ENCODE measurements at places on chromosomes 1 and 21. TPM values are rescaled to one million over a fixed set of nuclear protein-coding genes. Genes with fewer than 3 reads are reported as not detected.

RAB3B gene
- total RNA-seq = 0.78 TPM

FCGR3B gene
- not detected for total RNA-seq

SMCP gene
- not detected for total RNA-seq

PLXNA2 gene
- total RNA-seq = 8.6 TPM

DNA sequence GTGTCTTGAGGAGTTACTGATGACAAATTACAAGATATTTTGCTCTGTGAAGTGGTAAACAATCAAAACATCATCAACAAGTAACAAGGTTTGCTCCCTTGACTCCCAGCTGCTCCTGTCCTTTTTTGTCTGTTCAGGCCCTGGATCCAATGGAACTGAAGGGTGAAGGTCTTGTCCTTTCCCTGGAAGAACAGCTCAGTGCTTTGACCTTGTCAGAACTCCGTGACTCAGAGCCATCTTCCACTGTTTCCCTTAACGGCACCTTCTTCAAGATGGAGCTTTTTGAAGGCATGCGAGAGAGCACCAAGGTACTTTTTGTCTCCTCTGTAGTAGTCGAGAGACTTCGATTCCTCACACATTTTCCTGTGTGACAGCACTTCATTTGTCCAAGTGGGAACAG lies 29.0 kb downstream of the TRIM45 start:
- DNase-seq = peak; percentile 62

- DNase-seq = no peak
These were observed 12.0 kb downstream of the COQ8A start for GRCh38 chr1:226952118-226952441.

DNA sequence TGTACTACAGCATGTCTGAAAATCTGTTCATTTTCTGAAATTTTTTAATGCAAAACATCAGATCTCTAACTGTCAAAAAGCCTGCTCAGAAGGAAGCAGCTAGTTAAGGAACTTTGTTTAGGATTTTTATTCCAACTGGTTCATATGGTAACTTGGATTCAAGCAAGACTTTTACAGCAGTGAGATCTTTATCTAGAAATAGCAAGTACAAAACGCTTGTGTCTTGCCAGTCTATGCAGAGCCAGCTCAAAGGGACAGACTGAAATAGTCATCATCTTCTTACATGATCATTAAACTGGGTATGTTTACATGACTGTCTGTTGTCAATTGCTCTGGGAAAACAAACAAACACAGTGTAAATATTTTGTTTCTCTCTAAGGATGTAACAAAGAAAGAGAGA lies 37.6 kb downstream of the DDAH1 start:
- DNase-seq = peak; percentile 28

DNA sequence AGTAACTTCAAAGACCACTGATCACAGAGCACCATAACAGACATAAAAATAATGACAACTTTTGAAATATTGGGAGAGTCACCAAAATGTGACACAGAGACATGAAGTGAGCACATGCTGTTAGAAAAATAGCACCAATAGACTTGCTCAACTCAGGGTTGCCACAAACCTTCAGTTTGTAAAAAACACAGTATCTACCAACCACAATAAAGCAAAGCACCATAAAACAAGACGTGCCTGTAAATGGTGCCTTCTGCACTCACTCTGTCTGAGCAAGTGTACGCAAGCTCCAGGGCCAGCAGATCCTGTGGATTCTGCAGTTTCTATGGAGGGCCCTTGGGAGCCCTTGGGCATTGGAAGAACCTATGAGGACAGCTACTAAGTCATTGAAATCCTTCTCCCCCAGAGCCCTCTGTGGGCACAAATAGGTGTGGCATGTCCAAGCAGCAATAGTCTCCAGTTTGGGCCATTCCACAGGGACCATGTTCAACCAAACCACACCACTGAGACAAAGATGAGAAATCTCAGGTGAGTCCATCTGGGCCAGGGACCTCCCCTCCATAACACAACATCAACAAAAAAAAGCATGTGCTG lies 116.9 kb upstream of the RAB4A start:
- no peak for DNase-seq

DNA sequence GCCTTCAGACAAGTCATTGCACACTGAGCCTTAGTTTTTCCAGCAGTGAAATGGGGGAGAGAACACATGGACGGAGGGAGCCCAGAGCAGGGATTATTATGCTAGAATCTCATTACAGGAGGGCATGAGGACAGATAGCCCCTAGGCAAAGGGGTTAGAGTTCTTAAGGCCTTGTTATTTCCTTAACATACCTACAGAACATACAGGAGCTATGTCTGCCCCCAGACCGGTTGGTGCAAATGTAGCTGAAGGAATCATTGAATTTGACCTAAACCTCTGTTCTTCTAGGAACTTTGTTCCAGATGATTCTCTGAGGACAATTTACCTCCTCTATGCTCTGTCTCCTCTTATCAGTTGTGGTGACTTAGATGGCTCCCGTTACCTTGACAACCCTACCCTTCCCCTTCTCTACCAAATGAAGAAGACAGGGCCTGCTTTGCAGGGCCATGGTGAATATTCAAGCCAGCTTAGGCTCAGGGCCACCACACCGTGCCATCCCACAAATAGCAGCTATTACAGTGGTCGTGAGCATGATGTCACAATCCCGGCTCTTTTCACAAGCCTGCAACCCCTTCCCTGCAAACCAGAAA lies 156.9 kb downstream of the IGSF21 start:
- DNase-seq = no peak

Data from myocyte (in vitro differentiated cells).